Activated effector memory CD4-positive, alpha-beta T cell treated with anti-CD3 and anti-CD28 coated beads, Interleukin-2, amount 50 U/mL, for 16 hours (primary cell): ENCODE measurements at places on chromosomes 13 and 19.
A peak's percentile ranks its signal among the peaks of the same experiment; 100 is the strongest.

DNA sequence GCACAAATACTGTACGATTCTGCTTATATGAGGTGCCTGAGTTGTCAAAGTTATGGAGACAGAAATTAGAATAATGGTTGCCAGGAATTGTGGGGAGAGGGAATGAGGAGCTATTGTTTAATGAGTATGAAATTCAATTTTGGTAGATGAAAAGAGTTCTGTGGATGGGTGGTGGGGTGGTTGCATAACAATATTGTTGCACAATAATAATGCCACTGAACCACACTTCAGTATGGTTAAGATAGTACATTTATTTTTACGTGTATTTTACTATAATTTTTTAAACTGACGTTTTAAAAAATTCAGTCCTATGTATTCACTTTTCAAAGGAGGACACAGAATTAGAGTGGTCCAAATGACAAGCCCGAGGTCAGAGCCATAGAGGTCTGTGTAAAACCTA is 1.8 kb upstream of the OXGR1 start:
- no peak for DNase-seq

DNA sequence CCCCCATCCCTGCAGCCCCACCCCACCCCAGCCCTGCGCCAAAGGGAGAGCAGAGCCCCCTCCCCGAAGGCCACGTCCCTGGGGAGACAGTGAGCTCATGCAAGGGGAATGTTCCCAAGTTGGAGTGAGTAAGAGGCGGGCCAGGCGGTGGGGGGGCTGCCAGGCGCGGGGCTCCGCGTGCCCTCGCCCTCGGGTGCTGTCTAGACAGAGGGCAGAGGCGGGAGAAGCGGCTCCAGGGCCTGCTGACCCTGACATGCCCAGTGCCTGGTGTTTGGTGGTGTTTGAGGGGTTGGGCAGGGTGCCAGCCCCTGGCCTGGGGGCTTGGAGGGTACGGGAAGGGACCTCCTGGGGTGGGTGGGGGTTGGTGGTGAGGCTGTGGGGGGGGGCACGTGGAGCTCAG is 1.0 kb downstream of the FSTL3 start:
- DNase-seq, result no peak

DNA sequence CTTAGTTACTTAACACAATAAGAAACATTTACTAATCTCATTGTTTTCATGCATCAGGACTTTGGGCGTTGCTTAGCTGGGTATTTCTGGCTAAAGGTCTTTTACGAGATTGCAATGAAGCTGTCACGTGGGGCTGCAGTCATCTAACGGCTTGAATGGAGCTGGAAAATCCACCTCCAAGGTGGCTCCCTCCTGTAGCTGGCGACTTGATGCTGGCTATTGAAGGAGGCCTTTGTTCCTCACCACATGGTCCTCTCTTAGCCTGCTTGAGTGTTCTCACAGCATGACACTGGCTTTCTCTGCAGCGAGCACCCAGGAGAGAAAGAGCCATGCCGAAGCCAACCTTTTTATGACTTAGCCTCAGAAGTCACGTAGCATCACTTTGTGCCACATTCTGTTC is 92.0 kb downstream of the NHLRC3 start:
- no peak for DNase-seq

GRCh38 chr19:38638461-38638860 is 9.0 kb upstream of the ACTN4 start:
- DNase-seq, result no peak

GRCh38 chr13:114148521-114148855 is 16.1 kb upstream of the RASA3 start:
- peak; percentile 92 for DNase-seq

DNA sequence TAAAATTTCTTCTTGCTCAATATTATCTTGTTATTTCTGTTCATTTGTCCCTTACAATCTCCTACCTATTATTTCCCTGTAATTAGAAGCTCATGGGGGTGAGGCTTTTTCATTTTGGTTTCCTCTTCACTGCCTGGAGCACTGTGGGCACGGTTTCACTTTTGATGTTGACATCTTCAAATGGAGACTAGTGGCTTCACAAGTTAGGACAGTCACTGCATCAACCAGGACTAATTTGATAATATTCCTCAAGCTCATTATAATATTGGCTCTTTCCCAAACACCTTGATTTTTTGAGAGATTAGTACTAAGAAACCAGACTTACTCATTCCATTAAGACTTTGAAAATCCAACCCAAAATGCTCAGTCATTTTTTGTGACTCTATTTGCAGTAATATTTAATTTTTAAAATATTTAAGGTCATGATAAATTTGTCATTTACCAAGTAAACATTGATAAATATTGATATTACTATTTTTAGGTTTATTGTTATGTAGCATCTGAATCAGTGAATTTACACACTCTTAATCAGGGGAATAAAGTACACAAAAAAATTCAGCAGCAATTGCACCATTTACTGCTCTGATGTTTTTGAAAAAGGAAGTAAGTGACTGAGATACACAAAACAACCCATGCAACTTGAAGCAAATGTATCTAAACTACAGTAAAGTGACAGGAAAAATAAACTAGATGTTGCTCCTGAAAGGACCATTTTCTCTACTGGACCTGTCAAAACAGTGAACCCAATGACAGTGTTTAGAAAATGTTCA is 28.8 kb upstream of the RCBTB2 start:
- DNase-seq, result no peak
